Activated naive CD8-positive, alpha-beta T cell treated with anti-CD3 and anti-CD28 coated beads, Interleukin-2, amount 50 U/mL, for 16 hours (primary cell): ENCODE measurements at places on chromosomes 7 and 10.

DNA sequence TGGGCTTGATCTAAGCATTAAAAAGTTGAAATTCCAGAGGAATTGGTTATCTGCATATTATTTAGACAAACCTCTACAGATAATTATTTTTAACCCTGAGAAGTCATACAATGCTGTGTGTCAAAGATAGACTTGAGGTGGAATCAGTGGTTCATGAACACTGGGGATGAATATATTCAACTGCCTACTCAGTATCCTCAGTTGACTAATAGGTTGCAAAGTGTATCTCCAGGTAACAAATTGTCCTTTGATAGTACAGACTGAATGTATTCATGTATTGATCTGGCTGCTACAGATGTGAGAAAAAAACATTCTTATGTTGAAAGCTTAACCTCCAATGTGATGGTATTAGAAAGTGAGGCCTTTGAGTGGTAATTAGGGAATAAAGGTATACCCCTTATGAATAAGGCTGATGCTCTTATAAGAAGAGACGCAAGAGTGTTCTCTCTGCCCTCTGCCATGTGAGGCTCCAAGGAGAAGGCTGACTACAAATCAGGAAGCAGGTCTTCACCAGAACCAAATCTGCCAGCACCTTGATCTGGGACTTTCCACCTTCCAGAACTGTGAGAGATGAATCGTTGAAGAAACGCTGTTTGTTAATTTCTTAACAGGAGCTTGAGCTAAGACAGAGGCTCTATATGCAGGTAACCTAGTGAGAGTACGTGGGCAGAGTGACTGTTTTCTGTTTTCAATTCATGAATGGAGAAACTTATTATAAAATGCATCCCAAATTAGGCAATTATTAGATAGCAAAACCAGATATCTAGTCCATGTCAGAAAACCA lies 7.5 kb downstream of the MRPL32 start:
- no peak for DNase-seq

- DNase-seq: no peak
Observed at GRCh38 chr7:140421521-140421920, 17.7 kb downstream of the RAB19 start.

DNA sequence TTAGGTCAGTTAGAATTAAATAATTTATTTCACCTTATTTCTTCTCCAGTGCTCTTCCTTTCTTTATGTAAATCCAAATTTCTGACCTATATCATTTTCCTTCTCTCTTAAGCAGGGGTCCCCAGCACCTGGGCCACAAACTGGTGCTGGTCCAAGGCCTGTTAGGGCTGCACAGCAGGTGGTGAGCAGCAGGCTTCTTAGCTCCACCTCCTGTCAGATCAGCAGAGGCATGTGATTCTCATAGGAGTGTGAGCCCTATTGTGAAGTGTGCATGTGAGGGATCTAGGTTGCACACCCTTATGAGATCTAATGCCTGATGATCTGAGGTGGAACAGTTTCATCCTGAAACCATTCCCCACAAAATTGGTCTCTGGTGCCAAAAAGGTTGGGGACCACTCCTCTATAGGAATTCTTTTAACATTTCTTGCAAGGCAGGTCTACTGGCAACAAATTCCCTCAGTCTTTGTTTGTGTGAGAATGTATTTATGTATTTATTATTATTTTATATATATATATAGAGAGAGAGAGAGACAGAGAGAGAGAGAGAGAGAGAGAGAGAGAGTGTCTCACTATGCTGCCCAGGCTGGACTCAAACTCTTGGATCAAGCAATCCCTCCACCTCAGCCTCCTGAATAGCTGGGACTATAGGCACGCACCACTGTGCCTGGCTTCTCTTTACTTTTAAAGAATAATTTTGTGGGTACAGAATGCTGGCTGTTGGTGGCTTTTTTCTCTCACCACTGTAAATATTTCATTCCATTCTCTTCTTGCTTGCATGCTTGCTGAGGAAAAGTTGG lies 4.3 kb upstream of the ABCC2 start:
- DNase-seq: no peak

GRCh38 chr7:107125475-107125874 lies 43.3 kb upstream of the HBP1 start:
- DNase-seq: no peak

DNA sequence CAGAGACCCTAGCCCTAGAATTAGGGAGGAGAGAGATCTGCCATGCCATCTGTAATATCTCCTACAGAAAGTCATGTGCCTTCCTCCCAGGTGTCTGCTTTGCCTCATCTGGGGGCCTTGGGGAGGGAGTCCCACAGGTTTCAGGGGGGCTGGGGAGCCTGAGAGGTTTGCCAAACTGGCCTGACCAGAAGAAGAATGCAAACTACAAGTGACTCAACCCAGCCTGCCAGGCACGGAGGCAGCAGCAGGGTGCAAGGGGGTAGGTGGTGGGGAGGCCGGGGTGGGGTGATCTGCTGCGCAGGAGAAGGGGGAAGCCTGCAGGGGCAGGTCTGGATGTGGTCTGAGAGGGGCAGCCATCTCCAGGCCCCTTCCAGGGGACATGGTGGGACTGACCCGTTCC lies 9.6 kb upstream of the TRIM8 start:
- DNase-seq: no peak
